ENCODE measurements at places on chromosomes 5 and 9.

DNA sequence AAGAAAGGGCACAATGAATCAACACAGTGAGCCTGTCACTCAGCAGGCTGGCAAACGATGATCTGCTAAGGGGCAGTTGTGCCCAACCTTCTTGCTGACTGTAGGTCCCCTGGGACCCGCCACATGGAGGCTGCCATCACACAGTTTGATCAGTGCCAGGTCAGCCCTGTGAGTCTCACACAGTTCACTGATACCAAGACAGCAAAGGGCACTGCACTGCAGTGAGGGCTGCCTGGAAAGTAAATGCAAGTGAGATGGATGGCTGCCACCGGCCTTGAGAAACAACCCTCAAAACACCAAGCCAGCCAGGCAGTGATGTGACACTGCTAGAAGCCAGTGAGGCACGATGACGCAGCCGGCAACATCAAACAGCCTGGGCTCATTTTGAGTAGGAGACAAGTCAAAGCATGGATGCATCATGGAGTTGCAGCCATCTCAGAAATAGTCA is 30.3 kb downstream of the FOXD1 start:
- no peak overlapping the region for H3K27ac ChIP-seq
- H3K27me3 ChIP-seq: no peaks in the 10 kb centered on the region
- no peak overlapping the region for H3K4me3 ChIP-seq

DNA sequence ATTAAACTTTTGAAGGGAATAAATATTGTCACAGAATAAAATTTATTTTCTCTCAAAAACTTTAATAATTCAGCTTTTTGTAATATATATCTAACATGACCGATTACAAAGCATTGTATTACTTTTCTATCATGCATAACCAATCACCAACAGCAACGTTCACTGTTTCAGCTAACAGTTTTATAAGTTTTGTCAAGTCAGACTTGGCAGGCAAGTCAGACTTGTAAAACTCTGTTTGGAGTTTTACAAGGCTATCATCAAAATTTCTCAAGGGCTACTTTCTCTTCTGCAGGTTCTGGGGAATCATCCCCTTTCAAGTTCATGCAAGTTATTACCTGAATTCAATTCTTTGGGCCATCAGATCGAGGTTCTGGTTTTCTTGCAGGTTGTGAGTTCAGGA is 347.2 kb downstream of the CTNND2 start:
- no peak for DNase-seq
- H3K4me1 ChIP-seq: no peaks in the 10 kb centered on the region
- H3K36me3 ChIP-seq: no peaks in the 10 kb centered on the region
- no peak overlapping the region for H3K4me3 ChIP-seq
- no peaks in the 10 kb centered on the region for H3K27me3 ChIP-seq
- no peak overlapping the region for H3K27ac ChIP-seq

DNA sequence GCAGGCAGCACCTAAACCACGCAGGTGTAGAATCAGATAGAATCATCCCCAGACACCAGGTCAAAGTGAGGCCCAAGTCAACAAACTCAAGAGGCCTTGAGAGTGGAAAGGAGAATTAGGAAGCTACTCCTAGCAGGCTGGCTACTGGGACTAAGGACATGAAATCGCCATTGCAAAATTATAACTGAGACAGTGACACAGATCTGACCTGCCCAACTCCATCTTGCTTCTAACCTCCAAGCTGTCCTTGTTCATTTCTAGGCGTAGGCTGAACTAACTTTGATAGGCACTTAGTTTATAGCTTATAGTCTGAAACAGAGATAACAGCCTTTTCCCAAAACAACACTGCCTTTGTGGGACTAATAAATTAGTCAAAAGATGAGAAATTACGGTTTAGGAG is 52.8 kb downstream of the ACTL7B start:
- no peak overlapping the region for H3K4me3 ChIP-seq
- no peak for DNase-seq
- no peaks in the 10 kb centered on the region for H3K4me1 ChIP-seq
- H3K27me3 ChIP-seq: no peaks in the 10 kb centered on the region
- H3K36me3 ChIP-seq: no peaks in the 10 kb centered on the region

- no peaks in the 10 kb centered on the region for H3K36me3 ChIP-seq
- peak overlapping the region; percentile 21 for H3K4me3 ChIP-seq
- no peak for DNase-seq
Observed at GRCh38 chr9:137299203-137299565, 2.9 kb downstream of the NRARP start.

DNA sequence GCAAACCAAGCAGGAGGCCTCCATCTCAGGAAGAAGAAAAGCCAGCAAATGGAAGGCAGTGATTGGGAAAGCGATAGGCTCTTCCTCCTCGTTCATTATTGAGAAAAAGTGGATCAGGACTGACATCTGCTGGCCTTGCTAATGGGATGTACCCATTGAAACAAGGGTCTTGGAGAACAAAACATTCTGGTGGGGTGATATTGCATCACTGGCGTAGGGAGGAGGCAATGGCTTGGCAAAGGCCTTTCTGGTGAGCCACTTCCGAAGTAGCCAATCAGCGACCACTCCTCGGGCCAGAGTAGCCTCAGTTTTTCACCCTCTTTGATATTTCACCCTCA is 86.7 kb upstream of the NFIB start:
- DNase-seq: peak; percentile 69
- peak overlapping the region; percentile 3 for H3K4me3 ChIP-seq
- no peaks in the 10 kb centered on the region for H3K36me3 ChIP-seq
- H3K27me3 ChIP-seq: no peaks in the 10 kb centered on the region
- no peaks in the 10 kb centered on the region for H3K4me1 ChIP-seq
- H3K27ac ChIP-seq: peak overlapping the region; percentile 10
